ENCODE measurements at places on chromosomes 3 and 15. TPM values are rescaled to one million over a fixed set of nuclear protein-coding genes. Genes with fewer than 3 reads are reported as not detected.

Gene CPNE9
- total RNA-seq = not detected

Gene TRIM71
- total RNA-seq = not detected

Gene C15orf61
- total RNA-seq = 0.78 TPM

Gene GOLGA8H
- total RNA-seq = not detected

Gene EIF1B
- 15.8 TPM for total RNA-seq

Gene ADAMTS17
- total RNA-seq = 24.6 TPM

Gene NR1D2
- 13.0 TPM for total RNA-seq

Gene HTR3E
- not detected for total RNA-seq

Gene GXYLT2
- 5.6 TPM for total RNA-seq

Gene RASL12
- total RNA-seq = 4.6 TPM

Gene SYNPR
- not detected for total RNA-seq

Gene ATP8B4
- total RNA-seq = 6.6 TPM

Gene SCAANT1
- not detected for total RNA-seq

Gene CTXN2
- total RNA-seq = not detected

Data from body of pancreas (tissue), 4 donors.